EH (cell line): ENCODE measurements at places on chromosomes 6 and 20.

DNA sequence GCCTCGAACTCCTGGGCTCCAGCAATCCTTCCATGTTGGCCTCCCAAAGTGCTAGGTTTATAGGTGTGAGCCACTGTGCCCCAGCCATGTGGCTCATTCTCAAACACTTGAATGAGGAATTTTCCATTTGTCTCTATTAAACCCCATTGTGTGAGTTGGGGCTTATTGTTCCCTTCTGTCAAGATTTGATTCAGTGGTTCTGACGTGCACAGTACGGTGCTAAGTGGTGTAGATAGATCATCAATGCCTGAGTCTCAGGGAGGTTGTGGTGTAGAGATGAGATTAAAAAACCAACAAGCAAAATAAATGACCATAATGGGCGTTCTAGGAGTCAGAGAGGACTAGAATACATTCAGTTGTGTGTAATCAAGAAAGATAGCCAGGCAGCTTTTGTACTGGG is 335.6 kb downstream of the PRL start:
- no peak for DNase-seq

DNA sequence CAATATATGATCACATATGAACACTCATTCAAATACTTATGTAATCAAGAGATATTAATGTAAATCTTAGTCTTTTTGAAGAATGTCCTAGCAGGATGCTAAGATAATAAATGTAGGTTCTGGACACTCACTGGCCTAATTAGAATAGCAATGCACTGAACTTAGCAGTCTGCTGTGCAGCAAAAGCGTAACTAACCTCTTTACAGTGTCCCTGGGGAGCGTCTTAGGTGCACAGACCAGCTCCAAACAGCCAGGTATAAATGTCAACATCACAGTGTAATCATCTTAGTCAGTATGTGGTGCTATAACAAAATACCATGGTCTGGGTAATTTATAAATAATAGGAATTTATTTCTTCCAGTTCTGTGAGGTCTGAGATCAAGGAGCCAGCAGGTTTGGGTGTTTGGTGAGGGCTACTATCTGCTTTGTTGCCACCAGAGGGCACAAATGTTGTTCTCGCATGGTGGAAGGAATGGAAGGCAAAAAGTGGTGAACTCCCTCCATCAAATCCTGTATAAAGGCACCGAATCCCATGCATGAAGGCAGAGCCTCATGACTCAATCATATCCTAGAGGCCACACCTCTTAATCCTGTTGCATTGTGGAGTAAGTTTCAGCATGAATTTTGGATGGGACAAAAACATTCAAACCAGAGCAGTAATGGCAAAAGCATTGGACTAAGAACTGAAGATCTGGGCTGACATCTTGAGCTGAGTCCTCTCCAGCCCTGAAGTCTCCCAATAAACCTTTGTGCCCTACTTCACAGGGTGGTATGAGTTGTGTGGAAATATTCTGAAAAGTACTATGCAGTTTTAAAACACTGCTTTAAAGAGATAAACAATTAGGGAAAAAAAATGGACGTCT is 41.8 kb upstream of the FOXO3 start:
- DNase-seq, result peak; percentile 32

- DNase-seq, result peak; percentile 23
These were observed 31.6 kb upstream of the LAMA4 start for GRCh38 chr6:112286010-112286409.

GRCh38 chr6:90219209-90219985 is 77.2 kb downstream of the BACH2 start:
- peak; percentile 69 for DNase-seq

- no peak for DNase-seq
These were observed 4.3 kb upstream of the ARG1 start for GRCh38 chr6:131568726-131569125.
